Central memory CD4-positive, alpha-beta T cell (primary cell): ENCODE measurements at places on chromosomes 12 and 14.

GRCh38 chr12:50579757-50580267, 75.0 kb downstream of the DIP2B start:
- DNase-seq: no peak

GRCh38 chr14:75543786-75544185, 21.5 kb downstream of the BATF start:
- no peak for DNase-seq

- no peak for DNase-seq
Observed at GRCh38 chr14:58739674-58740073, 101.9 kb downstream of the DACT1 start.

GRCh38 chr12:95626854-95627253, 75.6 kb upstream of the USP44 start:
- no peak for DNase-seq

- DNase-seq: no peak
Observed at GRCh38 chr12:77062846-77063461, 2.4 kb downstream of the E2F7 start.

- DNase-seq: no peak
Observed at GRCh38 chr12:11767798-11768197, 118.3 kb downstream of the ETV6 start.

DNA sequence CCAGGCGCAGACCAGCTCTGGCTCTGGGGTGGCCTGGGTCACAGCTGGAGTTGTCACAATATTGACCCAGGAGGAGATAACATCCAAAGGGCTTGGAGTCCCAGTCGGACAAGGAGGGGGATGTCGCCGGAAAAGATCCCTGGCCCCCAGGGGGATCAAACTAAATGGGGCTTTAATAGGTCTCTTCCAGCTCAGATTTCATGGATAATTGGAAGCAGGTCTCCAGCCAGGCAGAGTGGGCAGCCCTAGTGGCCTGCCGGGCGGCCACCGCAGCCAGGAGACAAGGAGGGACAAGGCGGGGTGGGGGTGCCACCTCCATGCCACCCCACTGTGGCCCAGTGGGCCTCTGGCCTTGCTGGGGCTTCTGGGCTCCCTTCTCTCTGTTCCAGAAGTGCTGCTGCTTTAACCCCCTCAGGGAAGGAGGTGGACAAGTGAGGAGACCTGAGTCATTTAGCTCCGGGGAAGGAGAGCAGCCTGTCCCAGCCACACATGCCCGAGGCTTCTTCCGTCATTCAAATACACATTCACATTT, 23.1 kb upstream of the PGF start:
- DNase-seq: no peak

DNA sequence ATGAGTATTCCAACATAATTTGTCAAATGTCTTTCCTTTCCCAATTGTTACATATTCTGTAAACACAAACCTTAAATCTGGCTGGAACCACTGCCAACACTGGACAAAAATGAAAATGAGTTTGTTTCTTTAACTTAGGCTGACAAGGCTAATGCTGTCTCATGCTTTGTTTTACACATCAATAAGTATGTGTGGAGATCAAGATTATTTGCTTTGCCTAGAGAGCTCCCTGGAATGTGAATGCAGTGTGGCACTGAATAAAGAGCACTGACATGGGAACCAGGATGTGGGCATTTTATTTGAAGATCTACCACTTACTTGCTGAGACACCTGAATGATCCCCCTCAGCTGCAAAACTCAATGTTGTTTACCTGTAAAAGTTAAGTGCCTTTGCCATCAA, 61.7 kb downstream of the RALGAPA1 start:
- no peak for DNase-seq
